ENCODE measurements at places on chromosomes 2 and 18.

DNA sequence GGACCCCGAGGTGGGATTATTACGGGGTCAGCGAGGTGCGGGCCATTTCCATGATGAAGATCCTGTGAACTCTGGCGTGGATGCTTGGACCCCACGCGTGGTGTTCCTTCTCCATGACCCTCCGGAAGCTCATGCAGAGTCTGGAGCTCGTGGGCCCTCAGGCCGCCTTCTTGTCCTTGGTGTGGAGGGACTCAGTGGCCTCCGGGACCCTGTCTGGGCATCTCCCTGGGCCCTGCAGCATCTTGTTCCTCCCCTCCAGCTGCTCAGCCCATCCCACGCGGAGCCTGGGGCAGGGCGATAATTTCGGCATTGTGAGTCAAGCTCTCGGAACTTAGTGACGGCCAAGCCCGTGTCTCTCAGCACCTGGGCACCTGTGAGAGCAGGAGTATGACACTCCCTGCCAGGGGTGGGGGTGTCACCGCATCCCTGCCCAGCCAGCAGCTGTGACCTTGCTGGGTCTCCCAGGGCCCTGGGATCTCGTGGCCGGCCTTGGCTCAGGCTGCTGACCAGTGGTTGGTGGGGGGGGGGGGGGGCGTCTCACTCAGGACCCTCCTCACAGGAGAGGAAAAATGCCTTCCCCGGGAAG is 24.6 kb downstream of the RTP5 start:
- no peak for DNase-seq

- no peak for DNase-seq
Observed at GRCh38 chr2:11556101-11556806, 22.4 kb downstream of the GREB1 start.

DNA sequence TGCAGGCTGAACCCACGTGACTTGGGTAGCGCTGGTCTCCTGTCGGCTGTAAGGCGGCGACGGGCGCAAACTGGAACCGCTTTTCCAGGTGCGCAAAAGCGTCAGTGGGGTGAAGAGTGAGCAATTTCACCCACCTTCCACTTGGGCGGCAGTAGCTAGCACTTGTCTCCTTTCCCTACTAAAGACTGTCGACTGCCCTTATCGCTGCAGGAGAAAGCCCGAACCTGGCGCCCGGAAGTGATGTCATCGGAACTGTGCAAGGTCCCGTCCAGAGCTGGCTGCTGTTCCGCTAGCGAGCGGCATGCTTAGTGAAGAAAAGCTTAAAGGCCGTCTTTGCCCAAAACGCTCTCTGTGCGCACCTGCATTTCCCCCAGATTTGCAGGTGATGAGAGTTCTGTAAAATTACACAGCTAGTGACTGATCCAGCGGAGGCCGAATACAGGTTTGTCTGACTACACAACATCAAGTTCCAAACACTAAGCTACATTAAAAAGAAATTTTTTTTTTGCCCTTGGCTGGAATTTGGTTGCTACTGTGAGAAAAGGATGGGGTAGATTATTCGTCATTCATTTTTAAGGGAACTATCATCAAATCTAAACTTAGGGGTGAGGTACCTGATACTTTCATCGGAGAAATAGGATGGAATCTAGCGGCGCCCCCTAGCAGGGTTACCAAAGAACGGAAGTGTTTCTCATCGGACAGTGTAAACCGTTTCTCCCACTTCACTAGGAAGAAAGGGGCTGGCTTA is at the start of gene OSGEPL1:
Gene OSGEPL1 (minus strand): TSS at position 242 of the 748 bp plus-strand sequence. CDS start 1,152 bp downstream, outside the sequence.
- DNase-seq, result peak; percentile 75

- DNase-seq, result no peak
Observed at GRCh38 chr2:59066787-59067399, 825.8 kb upstream of the FANCL start.

- DNase-seq, result no peak
Observed at GRCh38 chr2:76711490-76711889, 810.7 kb downstream of the LRRTM4 start.

DNA sequence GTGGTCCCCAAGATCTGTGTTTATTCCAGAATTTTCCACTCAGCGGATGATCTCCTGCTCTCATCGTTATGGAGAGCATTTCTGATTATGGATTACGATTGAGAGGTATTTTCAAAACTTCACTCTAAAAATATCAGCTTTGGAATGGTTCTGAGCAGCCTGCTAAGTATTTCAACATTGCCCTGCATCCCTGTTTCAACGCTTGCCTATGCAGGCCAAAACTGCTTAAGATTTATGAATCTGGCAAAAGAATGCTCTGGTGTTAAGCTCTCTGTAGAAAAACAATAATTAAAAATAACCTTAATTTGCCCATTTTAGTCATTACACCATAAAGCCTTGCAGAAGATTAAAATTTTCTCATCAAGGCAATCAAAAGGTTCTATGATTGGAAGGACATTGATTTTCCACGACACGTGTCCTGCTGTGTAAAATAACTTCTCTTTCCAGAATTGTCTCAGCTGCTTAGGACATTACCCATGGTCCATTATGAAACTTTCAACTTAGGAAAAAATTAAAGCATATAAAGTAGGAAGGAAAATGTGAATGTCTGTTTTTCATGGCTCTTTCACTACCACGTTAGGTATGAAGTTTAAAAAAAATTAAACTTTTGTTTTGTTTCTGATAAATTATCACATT is 229.9 kb downstream of the ACKR3 start:
- DNase-seq, result no peak

DNA sequence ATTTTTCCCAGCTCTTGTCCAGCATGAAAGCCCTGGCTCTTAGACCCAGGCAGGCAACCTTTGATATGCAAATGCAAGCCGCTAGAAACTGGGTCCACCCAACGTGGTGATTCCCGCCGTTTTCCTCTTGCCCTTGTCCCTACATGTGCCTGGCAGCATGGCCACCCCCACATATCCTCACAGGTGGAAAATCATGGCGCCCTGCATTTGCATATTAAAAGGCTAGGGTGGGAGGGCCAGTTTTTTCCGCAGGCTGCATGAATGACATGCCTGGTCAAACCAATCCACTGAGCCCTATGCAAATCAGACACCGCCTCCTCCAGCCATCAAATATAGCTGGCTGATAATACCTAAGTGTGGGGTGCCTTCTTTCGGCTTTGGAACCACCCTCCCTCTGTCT is 1091.8 kb upstream of the NXPH2 start:
- no peak for DNase-seq

DNA sequence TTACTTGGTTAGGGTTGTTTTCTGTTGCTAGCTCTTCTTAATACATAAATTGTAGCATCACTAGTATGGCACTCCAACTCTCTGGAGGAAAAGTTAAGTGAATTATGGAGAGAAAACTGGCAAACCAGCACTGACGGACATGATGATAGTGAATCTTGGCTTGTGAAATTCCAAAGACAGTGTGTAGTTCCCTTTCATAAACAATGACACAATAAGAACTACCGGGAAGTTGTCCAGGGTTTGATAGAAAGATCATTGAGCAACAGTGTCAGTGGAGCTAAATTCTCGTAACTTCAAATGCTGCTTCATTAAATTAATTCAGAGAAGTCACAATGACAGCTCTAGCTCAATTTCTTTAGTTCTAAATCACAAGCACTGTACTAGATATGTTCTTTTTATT is 66.5 kb downstream of the RIT2 start:
- peak; percentile 23 for DNase-seq

GRCh38 chr2:159457589-159457988 is 158.8 kb downstream of the BAZ2B start:
- no peak for DNase-seq

- DNase-seq, result no peak
Observed at GRCh38 chr2:30358351-30358750, 88.7 kb upstream of the LCLAT1 start.

- DNase-seq, result no peak
Observed at GRCh38 chr2:30871440-30871839, 64.2 kb upstream of the CAPN13 start.

DNA sequence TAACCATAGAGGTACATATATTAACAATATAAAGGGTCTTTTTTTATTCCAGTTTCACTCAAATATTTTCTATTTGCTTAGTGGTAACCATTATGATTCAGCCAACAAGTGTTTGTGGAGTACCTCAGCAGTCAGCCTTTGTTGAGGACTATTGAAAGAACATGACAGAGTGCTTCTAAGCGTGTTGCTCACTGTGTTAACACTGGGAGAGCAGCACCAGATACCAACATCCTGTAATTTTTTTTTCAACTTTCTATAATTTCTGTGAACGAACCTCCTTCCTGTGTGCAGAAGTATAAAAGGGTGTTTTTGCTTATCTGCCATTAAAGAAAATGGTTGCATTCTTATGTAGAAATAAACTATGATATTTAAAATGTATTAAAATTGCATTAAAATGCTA is 239.0 kb downstream of the PHLPP1 start:
- no peak for DNase-seq

DNA sequence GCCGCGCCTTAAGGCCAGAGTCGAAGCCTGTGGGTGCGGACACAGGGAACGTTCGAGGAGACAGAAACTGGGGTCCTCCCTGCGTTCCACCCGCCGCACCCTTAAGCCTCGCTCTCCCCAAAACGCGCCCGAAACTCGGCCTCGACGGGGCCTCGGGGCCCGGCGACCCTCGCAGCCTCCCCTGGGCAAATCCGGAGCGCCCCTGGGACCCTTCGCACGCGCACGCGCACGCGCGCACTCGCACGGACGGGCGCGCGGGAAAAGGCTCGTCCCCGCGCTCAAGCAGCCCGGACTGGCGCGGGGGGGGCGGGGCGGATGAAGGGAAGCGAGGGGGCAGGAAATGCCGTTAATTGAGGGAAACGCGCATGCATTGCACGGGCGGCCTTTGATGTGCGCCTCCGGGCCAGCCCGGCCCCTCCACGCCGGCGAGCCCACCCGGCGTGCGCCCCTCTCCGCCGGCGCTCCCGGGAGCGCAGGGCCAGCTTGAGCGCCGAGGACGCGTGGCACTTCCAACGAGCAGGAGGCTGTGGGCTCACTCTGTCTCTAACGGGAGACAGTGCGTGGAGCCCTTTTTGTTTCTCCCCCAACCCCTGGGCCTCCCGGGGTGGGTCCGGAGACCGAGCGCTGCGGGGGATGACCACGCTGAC is 5.4 kb upstream of the SALL3 start:
- no peak for DNase-seq

DNA sequence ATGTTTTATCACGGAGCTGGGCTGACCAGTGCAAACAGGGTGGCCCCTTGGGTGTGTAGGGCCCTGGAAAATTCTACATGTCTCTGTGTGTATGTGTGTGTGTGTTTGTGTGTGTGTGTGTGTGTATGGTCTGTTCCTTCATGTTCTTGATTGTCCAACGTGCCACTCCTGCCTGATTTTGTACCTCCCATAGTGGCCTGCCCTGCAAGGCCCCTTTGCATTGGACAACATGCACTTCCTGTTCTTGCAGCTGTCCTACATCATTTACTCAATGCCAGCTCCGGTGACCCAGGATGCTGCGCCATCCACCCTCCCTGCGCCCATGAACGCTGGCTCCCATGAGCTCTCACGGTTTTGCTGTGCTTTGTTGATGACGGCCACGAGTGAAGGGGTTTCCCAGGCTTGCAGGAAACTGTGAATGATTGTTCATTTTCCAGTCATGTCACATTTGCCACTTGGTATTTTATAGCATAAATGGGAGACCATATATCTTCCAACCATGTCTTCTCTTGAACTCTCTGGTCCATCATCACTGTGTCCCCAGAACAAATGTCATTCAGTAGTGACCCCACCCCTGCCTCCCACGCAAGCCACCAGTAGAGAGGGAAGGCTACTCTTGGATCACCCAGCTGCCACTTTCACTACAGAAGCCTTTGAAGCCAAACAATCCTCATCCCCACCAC is 69.7 kb upstream of the NCK2 start:
- no peak for DNase-seq
